ENCODE measurements at places on chromosomes 5 and 9. TPM values are rescaled to one million over a fixed set of nuclear protein-coding genes. Genes with fewer than 3 reads are reported as not detected.

Gene WASHC1
- 1.8 TPM for polyA plus RNA-seq

Gene CHMP5
- 38.7 TPM for polyA plus RNA-seq

GRCh38 chr5:56686337-56687195 lies 128.8 kb upstream of the MAP3K1 start:
- H3K4me3 ChIP-seq = peak overlapping the region; percentile 25
- H3K4me1 ChIP-seq = peaks cover 56% of the 10 kb centered on the region
- no peaks in the 10 kb centered on the region for H3K27me3 ChIP-seq
- H3K36me3 ChIP-seq = no peaks in the 10 kb centered on the region
- no peak for DNase-seq
- peak overlapping the region; percentile 85 for H3K27ac ChIP-seq

DNA sequence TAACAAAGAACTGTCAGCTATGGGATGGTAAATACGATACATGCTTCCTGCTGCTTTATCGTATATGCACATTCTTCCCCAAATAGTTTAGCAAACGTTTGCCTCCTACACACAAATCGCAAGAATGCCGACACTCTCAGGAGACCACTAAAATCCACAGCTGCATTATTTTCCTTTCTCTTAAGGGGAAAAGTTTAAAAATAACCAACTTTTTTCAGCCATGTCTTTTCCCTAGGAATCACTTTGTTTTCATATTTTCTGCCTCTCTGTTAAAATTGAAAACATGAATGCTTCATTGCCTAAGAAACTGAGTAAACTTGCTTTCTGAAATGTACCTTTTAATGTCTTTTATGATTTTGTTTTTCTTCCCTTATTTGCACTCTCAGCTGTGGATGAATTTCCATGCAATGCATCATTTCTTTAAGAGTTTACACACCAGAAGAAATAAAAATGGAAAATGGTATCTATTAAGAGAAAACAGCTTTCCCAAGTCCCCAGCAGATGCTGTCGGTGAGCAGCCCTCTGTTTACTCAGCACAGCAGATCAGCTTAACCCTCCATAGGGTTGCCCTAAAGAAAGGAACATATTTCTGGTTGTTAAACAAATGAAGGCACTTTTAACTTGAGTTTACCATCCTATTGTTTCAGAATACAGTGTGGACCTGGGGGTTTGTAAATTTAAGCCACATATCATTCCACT lies 66.2 kb downstream of the IZUMO3 start:
- no peaks in the 10 kb centered on the region for H3K36me3 ChIP-seq
- DNase-seq = no peak
- no peaks in the 10 kb centered on the region for H3K4me1 ChIP-seq
- H3K27me3 ChIP-seq = no peaks in the 10 kb centered on the region
- H3K4me3 ChIP-seq = no peak overlapping the region

DNA sequence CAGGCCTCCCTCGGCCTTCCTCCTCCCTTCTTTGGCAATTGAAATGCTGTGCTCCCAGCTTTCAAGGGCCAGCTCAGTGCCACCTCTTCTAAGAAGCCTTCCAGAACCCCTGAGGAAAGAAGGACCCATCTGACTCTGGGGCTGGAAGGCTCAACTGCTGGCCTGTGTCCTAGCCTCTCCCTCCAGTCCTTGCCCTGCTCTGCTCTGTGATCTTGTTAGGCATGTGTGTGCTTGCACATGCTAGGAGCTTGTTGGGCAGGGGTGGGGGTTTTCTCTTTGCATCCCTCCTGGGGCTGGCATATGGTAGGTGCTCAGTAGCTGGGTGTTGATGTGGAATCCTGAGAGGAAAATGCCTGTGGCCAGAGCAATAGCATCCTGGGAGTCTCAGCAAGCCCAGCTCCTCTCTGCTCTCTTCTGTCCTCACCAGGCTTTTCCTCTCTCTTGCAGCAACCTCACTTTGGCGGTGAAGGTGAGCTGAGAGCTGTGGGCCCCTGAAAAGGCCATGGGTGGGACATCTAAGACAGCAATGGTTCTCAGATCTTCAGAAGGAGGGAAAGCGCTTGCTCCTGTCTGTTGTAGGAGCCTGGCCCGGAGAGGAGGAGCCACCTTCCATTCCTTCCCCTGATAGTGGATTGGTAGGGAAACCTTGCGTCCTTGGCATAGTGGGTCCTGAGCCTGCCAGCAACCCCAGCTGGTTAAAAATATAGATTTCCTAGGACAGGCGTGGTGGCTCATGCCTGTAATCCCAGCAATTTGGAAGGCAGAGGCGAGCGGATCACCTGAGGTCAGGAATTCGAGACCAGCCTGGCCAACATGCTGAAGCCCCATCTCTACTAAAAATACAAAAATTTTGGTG lies 9.9 kb downstream of the DOLK start:
- no peaks in the 10 kb centered on the region for H3K27me3 ChIP-seq
- no peak for DNase-seq
- no peak overlapping the region for H3K4me3 ChIP-seq
- no peaks in the 10 kb centered on the region for H3K36me3 ChIP-seq

GRCh38 chr5:152532714-152533113 lies 127.6 kb upstream of the NMUR2 start:
- no peaks in the 10 kb centered on the region for H3K36me3 ChIP-seq
- H3K27ac ChIP-seq = no peak overlapping the region
- no peaks in the 10 kb centered on the region for H3K27me3 ChIP-seq
- H3K4me1 ChIP-seq = no peaks in the 10 kb centered on the region

GRCh38 chr5:124365361-124365801 lies 381.1 kb downstream of the ZNF608 start:
- H3K36me3 ChIP-seq = no peaks in the 10 kb centered on the region
- H3K4me3 ChIP-seq = no peak overlapping the region

Data from naive thymus-derived CD8-positive, alpha-beta T cell (primary cell).